ENCODE measurements at places on chromosomes 7 and 10. TPM values are rescaled to one million over a fixed set of nuclear protein-coding genes. Genes with fewer than 3 reads are reported as not detected.

ACBD7 gene
- total RNA-seq: 4.4 TPM

GIMAP1 gene
- total RNA-seq: 20.2 TPM

ZNF786 gene
- 7.4 TPM for total RNA-seq

PRLHR gene
- not detected for total RNA-seq

CCDC172 gene
- not detected for total RNA-seq

NET1 gene
- 38.6 TPM for total RNA-seq

NKX1-2 gene
- total RNA-seq: not detected

- H3K36me3 ChIP-seq: no peaks in the 10 kb centered on the region
- no peak overlapping the region for H3K4me3 ChIP-seq
- no peak overlapping the region for H3K27ac ChIP-seq
- no peaks in the 10 kb centered on the region for H3K27me3 ChIP-seq
- no peaks in the 10 kb centered on the region for H3K4me1 ChIP-seq
Measured at GRCh38 chr10:130369645-130370381, 233.6 kb downstream of the GLRX3 start.

GRCh38 chr7:80097756-80098155, 36.9 kb upstream of the GNAI1 start:
- H3K4me3 ChIP-seq: no peak overlapping the region
- H3K27me3 ChIP-seq: no peaks in the 10 kb centered on the region
- H3K36me3 ChIP-seq: no peaks in the 10 kb centered on the region

DNA sequence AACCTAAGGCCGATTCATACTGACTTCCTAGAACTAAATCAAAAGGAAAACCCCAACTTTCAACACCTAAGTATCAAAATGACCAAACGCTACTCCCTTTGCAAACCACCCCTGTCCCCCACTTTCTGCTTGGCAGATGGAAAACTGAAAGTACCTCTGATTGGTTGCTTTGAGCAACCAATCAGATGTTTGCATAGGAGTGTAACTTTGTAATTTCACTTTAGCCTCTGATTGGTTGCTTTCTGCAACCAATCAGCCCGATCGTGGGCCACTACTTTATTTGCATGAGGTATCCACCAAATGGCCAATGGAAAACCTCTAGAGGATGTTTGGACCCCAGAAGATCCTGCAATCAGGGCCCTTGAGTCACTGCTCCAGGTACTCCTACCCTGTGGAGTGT, 12.3 kb upstream of the SNX10 start:
- H3K4me3 ChIP-seq: peak overlapping the region; percentile 32
- peaks cover 17% of the 10 kb centered on the region for H3K4me1 ChIP-seq
- H3K27me3 ChIP-seq: peaks cover 2% of the 10 kb centered on the region
- H3K36me3 ChIP-seq: no peaks in the 10 kb centered on the region

- H3K36me3 ChIP-seq: peaks cover 13% of the 10 kb centered on the region
- H3K27me3 ChIP-seq: no peaks in the 10 kb centered on the region
- DNase-seq: no peak
- no peak overlapping the region for H3K4me3 ChIP-seq
- H3K4me1 ChIP-seq: peaks cover 33% of the 10 kb centered on the region
Measured at GRCh38 chr10:24718031-24718855, 5.4 kb downstream of the ARHGAP21 start.

DNA sequence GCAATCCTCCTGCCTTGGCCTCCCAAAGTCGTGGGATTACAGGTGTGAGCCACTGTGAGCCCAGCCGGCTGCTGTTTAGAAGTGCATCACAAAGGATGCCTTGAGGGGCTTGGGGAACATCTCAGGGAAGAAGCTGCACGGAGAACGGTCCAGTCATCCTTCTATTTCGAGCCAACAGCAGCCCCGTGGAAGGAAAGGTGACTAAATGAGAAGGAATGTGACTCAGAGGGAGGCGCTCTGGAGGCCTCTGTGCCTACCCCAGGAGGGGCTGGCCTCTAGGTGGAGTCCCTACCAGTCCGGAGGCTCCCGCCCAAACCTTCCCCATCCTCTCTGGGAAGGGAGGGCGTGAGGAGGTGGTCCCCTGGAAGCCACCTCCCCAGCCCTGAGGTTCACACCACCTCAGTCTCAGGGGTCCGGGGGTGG, 76.2 kb downstream of the CTBP2 start:
- no peaks in the 10 kb centered on the region for H3K4me1 ChIP-seq
- H3K27ac ChIP-seq: no peak overlapping the region
- H3K4me3 ChIP-seq: no peak overlapping the region
- no peaks in the 10 kb centered on the region for H3K27me3 ChIP-seq
- no peak for DNase-seq
- no peaks in the 10 kb centered on the region for H3K36me3 ChIP-seq

GRCh38 chr7:117285826-117286225, 37.0 kb downstream of the WNT2 start:
- no peak for DNase-seq
- no peaks in the 10 kb centered on the region for H3K4me1 ChIP-seq
- H3K27me3 ChIP-seq: peaks cover 2% of the 10 kb centered on the region

GRCh38 chr10:48602401-48603135, 2.3 kb downstream of the ARHGAP22 start:
- peaks cover 40% of the 10 kb centered on the region for H3K27me3 ChIP-seq
- H3K36me3 ChIP-seq: no peaks in the 10 kb centered on the region
- H3K27ac ChIP-seq: no peak overlapping the region
- no peak for DNase-seq

GRCh38 chr7:31890766-31891165, 179.4 kb downstream of the PDE1C start:
- H3K27me3 ChIP-seq: no peaks in the 10 kb centered on the region
- no peaks in the 10 kb centered on the region for H3K36me3 ChIP-seq
- DNase-seq: no peak
- H3K4me3 ChIP-seq: no peak overlapping the region
- H3K27ac ChIP-seq: no peak overlapping the region
- H3K4me1 ChIP-seq: no peaks in the 10 kb centered on the region

GRCh38 chr10:64397125-64397524, 875.9 kb downstream of the REEP3 start:
- no peak overlapping the region for H3K27ac ChIP-seq
- H3K4me1 ChIP-seq: no peaks in the 10 kb centered on the region
- DNase-seq: no peak

- peaks cover 66% of the 10 kb centered on the region for H3K36me3 ChIP-seq
- H3K27me3 ChIP-seq: no peaks in the 10 kb centered on the region
- H3K4me1 ChIP-seq: peaks cover 94% of the 10 kb centered on the region
- DNase-seq: peak; percentile 90
- peak overlapping the region; percentile 95 for H3K27ac ChIP-seq
- peak overlapping the region; percentile 62 for H3K4me3 ChIP-seq
Measured at GRCh38 chr7:38232502-38233366, 40.7 kb downstream of the TARP start.

GRCh38 chr10:43479275-43479674, 42.4 kb downstream of the ZNF487 start:
- peaks cover 7% of the 10 kb centered on the region for H3K36me3 ChIP-seq
- no peak for DNase-seq
- H3K4me3 ChIP-seq: no peak overlapping the region
- no peaks in the 10 kb centered on the region for H3K4me1 ChIP-seq
- H3K27ac ChIP-seq: no peak overlapping the region

DNA sequence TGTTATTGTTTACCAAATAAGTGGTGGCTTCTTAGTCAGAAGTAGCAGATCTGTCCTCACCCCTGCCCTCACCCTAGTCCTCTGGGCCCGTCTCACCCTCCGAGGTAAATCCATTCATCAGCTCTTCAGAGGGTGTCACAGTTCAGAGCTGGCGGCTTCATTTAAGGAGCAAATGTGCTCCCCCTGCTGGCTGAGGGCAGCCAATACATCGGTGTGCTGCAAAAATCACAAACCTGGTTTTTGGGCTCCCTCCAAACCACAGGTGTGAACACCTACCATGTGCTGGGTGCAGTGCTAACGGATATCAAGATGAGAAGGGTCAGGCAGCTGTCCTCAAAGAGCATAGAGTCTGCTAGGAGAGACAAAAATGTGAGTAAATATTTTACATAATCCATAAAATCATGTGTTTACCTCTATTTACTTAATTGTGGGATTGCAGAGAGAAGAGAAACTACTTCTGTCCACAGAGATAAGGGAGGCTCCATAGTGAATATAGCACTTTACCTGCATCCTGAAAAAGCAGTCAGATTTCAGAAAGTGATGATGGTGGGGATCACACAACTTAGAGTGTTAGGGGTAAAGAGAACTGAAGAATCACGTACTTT, 15.5 kb upstream of the CRTAC1 start:
- H3K36me3 ChIP-seq: no peaks in the 10 kb centered on the region
- no peak overlapping the region for H3K4me3 ChIP-seq
- H3K27me3 ChIP-seq: peaks cover 24% of the 10 kb centered on the region
- DNase-seq: peak; percentile 76

GRCh38 chr10:79383974-79384606, 36.8 kb downstream of the PPIF start:
- H3K27ac ChIP-seq: no peak overlapping the region
- H3K4me3 ChIP-seq: no peak overlapping the region
- H3K36me3 ChIP-seq: no peaks in the 10 kb centered on the region
- DNase-seq: no peak

GRCh38 chr10:113988535-113988934, 55.1 kb upstream of the ADRB1 start:
- peaks cover 21% of the 10 kb centered on the region for H3K4me1 ChIP-seq
- DNase-seq: no peak
- peaks cover 10% of the 10 kb centered on the region for H3K36me3 ChIP-seq

DNA sequence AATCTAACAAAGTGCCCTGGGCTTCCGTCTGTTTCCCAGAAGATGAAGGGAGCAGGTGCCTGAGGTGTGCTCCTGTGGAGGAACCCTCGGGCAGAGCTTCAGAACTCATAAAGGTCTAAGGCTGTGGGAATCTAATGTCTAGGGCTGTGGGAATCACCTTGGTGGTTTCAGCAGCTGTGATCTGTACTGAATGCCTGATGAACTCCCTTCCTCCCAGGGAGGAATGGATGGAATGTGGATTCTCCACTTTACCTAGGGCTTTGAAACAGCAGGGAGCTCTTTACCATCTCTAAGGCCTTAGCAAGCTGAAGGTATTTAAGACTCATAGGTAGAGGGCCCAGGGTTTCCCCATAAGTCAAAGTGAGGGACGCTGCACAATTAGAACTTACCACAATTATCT, 36.0 kb upstream of the SEMA3E start:
- H3K27ac ChIP-seq: no peak overlapping the region
- no peaks in the 10 kb centered on the region for H3K36me3 ChIP-seq
- DNase-seq: no peak
- no peaks in the 10 kb centered on the region for H3K4me1 ChIP-seq
- H3K4me3 ChIP-seq: no peak overlapping the region

DNA sequence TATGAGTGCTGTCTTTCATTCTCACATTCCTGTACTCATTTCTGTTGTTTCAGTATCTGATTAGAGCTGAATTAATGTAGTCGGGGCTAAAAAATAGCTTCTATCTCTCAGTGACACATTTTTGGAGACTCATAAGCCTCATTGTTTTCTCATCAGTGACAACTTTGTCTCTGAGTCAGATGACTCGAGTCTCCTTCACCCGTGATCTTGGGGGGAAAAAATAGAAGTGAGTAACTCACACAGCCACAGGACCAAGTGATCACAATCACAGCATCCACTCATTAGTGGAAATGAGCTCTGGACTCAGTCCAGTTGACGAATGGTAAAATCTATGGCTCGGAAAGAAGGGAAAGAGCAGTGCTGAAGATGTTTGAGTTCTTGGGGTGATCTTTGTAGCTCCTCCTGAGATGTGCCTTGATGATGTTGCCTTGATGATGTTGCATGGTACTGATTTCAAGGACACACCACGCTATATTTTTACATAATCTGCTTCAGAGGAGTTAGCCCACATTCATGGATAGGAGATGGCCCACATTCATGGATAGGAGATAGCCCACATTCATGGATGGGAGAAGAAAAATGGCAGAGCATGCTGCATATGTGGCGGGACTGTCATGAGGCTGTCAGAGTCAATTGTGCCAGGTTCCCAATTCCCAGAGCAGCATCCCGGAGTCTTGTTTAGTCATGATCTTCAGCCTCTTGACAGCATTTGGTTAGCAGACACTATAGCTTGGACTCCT, 214.7 kb downstream of the CELF2 start:
- peaks cover 87% of the 10 kb centered on the region for H3K36me3 ChIP-seq
- no peak overlapping the region for H3K4me3 ChIP-seq
- H3K4me1 ChIP-seq: peaks cover 93% of the 10 kb centered on the region
- no peaks in the 10 kb centered on the region for H3K27me3 ChIP-seq
- H3K27ac ChIP-seq: peak overlapping the region; percentile 30
- no peak for DNase-seq

DNA sequence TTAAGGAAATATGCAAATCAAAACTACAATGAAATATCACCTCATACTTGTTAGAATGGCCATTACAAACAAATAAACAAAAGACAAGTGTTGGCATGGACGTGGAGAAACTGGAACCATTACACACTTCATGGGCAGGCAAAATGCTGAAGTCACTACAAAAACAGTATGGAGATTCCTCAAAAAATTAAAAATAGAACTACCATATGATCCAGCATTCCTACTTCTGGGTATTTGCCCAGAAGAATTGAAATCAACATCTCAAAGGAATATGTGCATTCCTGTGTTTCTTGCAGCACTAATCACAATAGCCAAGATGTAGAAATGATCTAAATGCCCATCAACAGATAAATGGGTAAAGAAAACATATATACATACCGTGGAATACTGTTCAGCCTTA, 83.6 kb downstream of the NRCAM start:
- H3K4me1 ChIP-seq: no peaks in the 10 kb centered on the region
- no peak for DNase-seq
- H3K4me3 ChIP-seq: no peak overlapping the region
- H3K27ac ChIP-seq: no peak overlapping the region

- H3K27ac ChIP-seq: no peak overlapping the region
- H3K36me3 ChIP-seq: no peaks in the 10 kb centered on the region
- DNase-seq: no peak
- H3K27me3 ChIP-seq: no peaks in the 10 kb centered on the region
- H3K4me3 ChIP-seq: no peak overlapping the region
Measured at GRCh38 chr7:69934144-69934903, 336.0 kb downstream of the AUTS2 start.

- no peak overlapping the region for H3K4me3 ChIP-seq
- peaks cover 9% of the 10 kb centered on the region for H3K36me3 ChIP-seq
- H3K4me1 ChIP-seq: peaks cover 31% of the 10 kb centered on the region
- DNase-seq: no peak
- H3K27ac ChIP-seq: no peak overlapping the region
Measured at GRCh38 chr7:139731802-139732470, 45.9 kb downstream of the HIPK2 start.

DNA sequence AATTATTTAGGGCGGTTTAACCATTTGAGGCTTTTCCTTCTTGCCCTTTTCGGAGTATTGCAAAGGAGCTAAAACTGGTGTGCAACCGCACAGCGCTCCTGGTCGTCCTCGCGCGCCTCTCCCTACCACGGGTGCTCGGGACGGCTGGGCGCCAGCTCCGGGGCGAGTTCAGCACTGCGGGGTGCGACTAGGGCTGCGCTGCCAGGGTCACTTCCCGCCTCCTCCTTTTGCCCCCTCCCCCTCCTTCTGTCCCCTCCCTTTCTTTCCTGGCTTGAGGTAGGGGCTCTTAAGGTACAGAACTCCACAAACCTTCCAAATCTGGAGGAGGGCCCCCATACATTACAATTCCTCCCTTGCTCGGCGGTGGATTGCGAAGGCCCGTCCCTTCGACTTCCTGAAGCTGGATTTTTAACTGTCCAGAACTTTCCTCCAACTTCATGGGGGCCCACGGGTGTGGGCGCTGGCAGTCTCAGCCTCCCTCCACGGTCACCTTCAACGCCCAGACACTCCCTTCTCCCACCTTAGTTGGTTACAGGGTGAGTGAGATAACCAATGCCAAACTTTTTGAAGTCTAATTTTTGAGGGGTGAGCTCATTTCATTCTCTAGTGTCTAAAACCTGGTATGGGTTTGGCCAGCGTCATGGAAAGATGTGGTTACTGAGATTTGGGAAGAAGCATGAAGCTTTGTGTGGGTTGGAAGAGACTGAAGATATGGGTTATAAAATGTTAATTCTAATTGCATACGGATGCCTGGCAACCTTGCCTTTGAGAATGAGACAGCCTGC, 3.1 kb downstream of the FZD1 start:
- no peaks in the 10 kb centered on the region for H3K36me3 ChIP-seq
- H3K27ac ChIP-seq: no peak overlapping the region
- H3K4me3 ChIP-seq: no peak overlapping the region
- DNase-seq: no peak
- peaks cover 14% of the 10 kb centered on the region for H3K4me1 ChIP-seq
